Activated CD8-positive, alpha-beta memory T cell treated with anti-CD3 and anti-CD28 coated beads, Interleukin-2, amount 50 U/mL, for 4 hours (primary cell): ENCODE measurements at places on chromosomes 1 and 21.

- no peak for DNase-seq
Measured at GRCh38 chr1:150362721-150363425, 1.1 kb upstream of the RPRD2 start.

GRCh38 chr21:39153373-39153772 is 29.9 kb downstream of the PSMG1 start:
- DNase-seq, result no peak

DNA sequence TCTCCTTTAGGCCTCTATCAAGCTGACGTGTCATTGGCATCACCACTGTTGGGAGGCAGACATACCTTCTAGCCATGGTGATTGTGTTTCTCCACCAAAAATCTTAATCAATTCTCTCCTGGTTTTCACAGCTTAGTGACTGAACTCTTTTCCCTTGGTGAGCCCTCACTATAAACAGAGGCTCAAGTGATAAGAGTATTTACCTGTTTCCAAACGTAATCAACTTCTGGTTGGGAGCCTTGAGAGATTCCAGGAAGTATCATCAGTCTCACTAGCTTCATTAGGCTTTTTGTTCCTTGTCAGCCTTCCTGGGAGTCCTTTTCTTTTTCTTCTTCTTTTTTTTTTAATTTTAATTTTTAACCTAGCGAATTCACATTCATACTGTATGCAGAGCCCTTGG is 33.8 kb upstream of the KCNQ4 start:
- no peak for DNase-seq

DNA sequence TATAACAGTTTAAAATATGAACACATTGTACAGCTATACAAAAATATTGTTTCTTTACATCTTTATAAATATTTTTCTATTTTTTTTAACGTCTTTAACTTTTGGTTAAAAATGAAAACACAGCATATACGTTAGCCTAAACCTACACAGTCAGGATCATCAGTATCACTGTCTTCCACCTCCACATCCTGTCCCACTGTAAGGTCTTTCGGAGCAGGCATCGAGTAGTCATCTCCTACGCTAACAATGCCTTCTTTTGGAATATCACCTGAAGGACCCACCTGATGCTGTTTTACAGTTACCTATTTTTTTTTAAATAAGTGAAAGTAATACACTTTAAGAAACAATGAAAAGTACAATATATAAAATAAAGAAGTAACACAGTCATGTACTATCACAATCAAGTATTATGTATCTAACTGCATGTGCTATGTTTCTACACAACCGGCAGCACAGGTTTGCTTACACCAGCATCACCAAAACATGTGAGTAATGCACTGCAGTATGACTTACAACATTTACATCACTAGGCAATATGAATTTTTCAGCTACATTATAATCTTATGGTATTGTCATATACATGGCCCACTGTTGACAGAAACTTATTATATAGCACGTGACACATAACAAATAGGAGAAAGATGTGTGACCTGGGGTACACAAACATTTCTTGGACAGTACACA is 254.4 kb downstream of the AKT3 start:
- no peak for DNase-seq

GRCh38 chr1:12327566-12327965 is 97.7 kb downstream of the VPS13D start:
- no peak for DNase-seq

DNA sequence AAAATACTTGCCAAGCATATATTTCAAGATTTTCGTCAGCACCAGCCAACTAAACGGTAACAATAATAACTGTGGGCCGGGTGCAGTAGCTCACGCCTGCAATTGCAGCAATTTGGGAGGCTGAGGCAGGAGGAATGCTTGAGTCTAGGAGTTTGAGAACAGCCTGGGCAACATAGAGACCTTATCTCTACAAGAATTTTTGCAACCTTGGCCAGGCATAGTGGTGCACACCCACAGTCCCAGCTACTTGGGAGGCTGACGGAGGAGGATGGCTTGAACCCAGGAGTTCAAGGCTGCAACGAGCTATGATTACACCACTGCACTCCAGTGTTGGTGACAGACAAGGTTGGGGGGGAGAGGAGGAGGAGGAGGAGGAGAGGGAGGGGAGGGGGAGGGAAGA is 145.0 kb upstream of the TIAM1 start:
- DNase-seq, result no peak

GRCh38 chr21:31041295-31042079 is 3.2 kb upstream of the KRTAP19-8 start:
- no peak for DNase-seq

GRCh38 chr1:100671601-100672000 is 47.9 kb upstream of the VCAM1 start:
- DNase-seq, result no peak

DNA sequence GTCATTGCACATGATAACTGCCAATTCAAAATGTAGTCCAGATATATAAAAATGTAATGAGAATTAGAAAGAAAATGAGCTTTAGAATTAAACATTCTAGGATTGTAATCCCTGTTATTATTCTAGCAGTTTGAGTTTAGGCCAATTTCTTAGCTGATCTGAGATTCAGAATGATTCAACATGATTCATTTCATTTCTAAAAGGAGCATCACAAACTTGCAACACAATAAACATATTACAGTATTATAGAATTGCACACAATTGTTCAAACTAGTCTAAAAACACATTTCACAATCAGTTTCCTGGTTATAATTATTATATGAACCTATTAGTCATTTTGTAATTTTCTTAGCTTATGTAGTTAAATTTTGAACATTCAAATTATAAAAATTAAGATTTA is 43.3 kb upstream of the TSHB start:
- no peak for DNase-seq

DNA sequence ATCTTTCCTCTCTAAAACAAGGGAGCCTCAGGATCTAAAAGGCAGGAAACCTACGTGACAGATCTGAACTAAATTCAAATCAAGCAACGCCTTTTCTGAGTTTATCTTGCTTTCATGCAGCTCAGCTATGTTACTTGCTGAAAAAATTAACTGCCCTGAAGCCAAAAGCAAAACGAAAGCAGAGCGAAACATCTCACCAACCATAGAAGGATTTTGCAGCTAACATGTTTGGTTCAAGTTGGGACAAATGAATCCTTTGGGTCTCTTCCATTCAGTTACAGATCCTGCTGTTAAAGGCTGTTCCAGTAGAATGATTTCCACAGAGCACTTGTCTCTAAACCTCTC is 482 bp downstream of the SLC2A5 start:
- DNase-seq, result no peak

GRCh38 chr1:34696981-34697380 is 57.9 kb upstream of the GJB5 start:
- no peak for DNase-seq

- no peak for DNase-seq
Measured at GRCh38 chr1:88736633-88737248, 52.7 kb downstream of the PKN2 start.

GRCh38 chr1:56639211-56639610 is 5.9 kb upstream of the PRKAA2 start:
- no peak for DNase-seq

DNA sequence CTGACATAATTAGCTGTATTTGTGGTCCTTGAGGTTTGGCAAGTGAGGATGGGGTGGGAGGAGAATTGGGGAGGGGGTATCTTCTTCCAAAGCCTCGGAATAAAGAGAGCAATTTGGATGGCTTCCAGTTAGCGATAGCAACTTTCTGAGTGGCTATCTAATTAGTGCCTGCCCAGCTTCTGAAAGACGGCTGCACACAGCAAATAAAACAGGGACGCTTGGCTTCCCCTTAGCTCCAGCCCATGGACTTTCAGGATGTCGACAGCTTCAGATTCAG is 31.1 kb downstream of the KLHDC7A start:
- no peak for DNase-seq

GRCh38 chr1:218488986-218489385 is 143.8 kb downstream of the TGFB2 start:
- no peak for DNase-seq

- no peak for DNase-seq
Measured at GRCh38 chr21:33824156-33824941, 91.3 kb downstream of the ATP5PO start.

DNA sequence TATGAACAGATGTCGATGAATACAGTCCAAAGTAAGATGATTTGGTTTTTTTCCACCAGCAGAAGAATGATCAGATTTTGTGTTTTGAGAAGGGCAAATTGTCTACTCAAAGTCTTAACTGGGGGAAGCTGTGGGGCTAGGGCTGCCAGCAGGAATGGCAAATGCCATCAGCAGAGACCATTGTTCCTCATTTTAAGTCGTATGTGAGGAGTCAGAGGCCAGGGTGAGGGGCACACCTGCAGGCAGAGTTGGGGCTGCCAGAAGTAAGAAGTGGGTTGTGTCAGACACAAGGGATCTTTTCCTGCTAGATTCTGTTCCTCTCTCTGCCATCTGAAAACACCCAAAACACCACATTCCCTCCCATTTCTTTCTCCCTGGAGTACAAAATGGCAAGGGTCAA is 8.7 kb downstream of the PARK7 start:
- DNase-seq, result no peak

GRCh38 chr1:54950369-54951163 is 29.9 kb upstream of the TMEM61 start:
- DNase-seq, result peak; percentile 40

GRCh38 chr1:81731989-81732388 is 68.7 kb upstream of the ADGRL2 start:
- DNase-seq, result no peak

DNA sequence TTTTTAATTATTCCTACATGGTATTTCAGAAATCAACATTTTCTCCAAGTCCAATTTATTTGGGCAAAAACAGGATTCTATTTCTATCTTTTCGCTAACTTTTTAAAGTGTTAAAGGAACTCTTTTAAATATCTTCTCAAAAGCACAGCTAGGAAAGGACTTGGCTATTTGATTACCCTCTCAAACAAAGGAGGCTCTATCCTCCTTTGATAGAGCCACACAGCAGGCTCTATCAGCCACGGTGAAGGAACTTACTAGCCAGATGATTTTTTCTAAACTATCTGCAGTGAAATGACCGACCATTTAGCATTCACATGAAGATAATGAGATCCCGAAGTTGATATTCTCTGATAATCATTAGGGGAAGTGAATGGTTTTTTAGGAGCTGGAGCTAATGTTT is 9.1 kb downstream of the ANGPTL7 start:
- DNase-seq, result no peak

GRCh38 chr1:13892198-13892597 is 192.2 kb downstream of the PRDM2 start:
- DNase-seq, result no peak

DNA sequence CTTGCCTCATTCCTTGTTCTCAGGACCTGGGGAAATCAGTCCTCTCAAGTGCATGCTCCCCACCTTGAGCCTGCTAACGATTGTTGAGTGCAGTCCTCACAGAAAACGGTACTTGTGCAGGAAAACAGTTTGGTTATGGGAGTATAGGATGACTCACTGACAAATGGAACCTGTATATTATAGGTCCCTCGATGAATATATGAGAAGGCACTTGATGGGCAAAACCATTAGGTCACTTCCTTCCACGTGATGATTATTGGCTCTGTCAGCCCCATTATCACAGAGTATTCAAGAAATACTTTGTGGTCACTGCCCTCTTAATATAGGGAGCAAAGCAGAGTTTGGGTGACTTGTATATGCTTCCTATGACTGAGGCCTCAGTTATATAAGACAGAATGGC is 6.2 kb downstream of the CCDC17 start:
- no peak for DNase-seq

- DNase-seq, result no peak
Measured at GRCh38 chr21:40049031-40049930, 182.0 kb downstream of the PCP4 start.

GRCh38 chr1:85229574-85230097 is 28.8 kb upstream of the SYDE2 start:
- no peak for DNase-seq

DNA sequence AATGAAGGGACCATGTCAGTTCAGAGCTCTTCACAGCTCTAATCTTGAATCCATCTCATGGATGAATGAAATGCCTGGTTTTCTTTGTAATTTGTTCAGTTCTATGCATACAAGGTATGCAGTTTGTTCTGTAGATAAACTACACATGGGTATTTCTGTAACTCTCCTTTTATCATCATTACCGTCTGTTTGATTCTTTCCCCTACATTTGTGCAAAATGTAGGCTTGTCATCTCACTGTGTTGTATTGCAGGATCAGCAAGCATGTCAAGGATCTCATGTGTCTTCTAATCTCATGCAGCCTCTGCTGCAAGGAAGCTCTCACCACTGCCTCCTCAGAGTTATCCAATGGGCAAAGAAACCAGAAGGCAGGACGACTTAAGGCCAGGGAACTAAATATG is 79.3 kb downstream of the OLFML2B start:
- no peak for DNase-seq

- DNase-seq, result no peak
Measured at GRCh38 chr1:174157157-174157806, 2.0 kb upstream of the RABGAP1L start.

DNA sequence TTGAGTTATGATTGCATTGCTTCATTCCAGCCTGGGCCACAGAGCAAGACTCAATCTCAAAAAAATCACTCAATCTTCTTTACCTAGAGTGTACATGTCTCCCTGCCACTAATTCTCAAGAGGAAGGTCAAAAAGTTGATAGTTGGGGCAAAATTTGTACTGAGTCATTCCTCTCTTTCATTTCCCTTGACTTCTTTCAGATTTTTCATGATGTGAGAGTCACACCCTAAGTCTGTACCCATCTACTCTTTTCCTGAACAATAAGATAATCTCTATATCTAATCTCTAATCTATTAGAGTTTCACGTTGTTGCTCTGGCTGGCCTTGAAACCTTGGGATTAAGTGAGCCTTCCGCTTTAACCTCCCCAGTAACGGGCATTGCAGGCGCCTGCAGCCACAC is 1.1 kb upstream of the BRDT start:
- no peak for DNase-seq

DNA sequence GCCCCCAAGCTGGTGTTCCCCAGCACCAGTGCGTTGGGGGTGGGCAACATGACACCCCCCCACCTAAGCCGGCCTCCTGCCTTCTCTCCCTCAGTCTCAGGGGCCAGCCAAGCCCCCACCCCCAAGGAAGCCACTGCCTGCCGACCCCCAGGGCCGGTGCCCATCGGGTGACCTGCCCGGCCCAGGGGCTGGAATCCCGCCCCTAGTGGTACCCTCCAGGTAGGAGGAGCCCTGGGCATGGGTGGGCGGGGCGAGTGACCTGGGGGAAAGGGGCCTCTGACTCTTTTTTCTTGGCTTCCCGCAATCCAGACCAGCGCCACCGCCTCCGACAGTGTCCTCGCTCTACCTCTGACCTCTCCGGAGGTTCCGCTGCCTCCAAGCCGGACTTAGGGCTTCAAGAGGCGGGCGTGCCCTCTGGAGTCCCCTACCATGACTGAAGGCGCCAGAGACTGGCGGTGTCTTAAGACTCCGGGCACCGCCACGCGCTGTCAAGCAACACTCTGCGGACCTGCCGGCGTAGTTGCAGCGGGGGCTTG is 1.3 kb upstream of the EFNA4 start:
- DNase-seq, result no peak

DNA sequence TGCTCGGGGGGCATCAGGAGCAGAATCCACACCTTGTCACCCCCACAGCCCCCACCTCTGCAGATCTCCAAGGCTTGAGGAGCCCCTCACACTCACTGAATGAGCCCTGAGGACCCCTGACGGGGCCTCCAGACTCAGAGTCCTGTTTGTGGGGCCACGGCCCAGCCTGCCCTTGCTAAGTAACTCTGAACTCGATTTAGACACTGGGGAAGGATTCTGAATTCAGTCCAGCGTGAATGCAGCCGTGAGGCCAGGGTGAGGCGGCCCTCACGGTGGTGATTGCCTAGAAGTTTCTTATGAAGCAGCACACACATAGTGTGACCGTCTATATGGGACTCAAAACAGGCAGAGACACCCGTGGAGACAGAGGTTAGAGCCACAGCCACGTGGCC is 58.9 kb upstream of the ADARB1 start:
- no peak for DNase-seq
